ENCODE measurements at places on chromosomes 5 and 9. TPM values are rescaled to one million over a fixed set of nuclear protein-coding genes. Genes with fewer than 3 reads are reported as not detected.
A peak's percentile ranks its signal among the peaks of the same experiment; 100 is the strongest.

- H3K27ac ChIP-seq: no peak overlapping the region
- DNase-seq: no peak
- no peaks in the 10 kb centered on the region for H3K36me3 ChIP-seq
- no peak overlapping the region for H3K4me3 ChIP-seq
Measured at GRCh38 chr5:178386336-178386931, 153.8 kb upstream of the PHYKPL start.

GRCh38 chr5:157464519-157465171, 4.6 kb downstream of the NIPAL4 start:
- H3K36me3 ChIP-seq: no peaks in the 10 kb centered on the region
- no peak for DNase-seq
- H3K4me1 ChIP-seq: peaks cover 19% of the 10 kb centered on the region

GRCh38 chr5:127590156-127590722, 58.6 kb upstream of the CTXN3 start:
- DNase-seq: no peak
- H3K4me1 ChIP-seq: no peaks in the 10 kb centered on the region
- no peak overlapping the region for H3K27ac ChIP-seq
- H3K27me3 ChIP-seq: peaks cover 7% of the 10 kb centered on the region

DNA sequence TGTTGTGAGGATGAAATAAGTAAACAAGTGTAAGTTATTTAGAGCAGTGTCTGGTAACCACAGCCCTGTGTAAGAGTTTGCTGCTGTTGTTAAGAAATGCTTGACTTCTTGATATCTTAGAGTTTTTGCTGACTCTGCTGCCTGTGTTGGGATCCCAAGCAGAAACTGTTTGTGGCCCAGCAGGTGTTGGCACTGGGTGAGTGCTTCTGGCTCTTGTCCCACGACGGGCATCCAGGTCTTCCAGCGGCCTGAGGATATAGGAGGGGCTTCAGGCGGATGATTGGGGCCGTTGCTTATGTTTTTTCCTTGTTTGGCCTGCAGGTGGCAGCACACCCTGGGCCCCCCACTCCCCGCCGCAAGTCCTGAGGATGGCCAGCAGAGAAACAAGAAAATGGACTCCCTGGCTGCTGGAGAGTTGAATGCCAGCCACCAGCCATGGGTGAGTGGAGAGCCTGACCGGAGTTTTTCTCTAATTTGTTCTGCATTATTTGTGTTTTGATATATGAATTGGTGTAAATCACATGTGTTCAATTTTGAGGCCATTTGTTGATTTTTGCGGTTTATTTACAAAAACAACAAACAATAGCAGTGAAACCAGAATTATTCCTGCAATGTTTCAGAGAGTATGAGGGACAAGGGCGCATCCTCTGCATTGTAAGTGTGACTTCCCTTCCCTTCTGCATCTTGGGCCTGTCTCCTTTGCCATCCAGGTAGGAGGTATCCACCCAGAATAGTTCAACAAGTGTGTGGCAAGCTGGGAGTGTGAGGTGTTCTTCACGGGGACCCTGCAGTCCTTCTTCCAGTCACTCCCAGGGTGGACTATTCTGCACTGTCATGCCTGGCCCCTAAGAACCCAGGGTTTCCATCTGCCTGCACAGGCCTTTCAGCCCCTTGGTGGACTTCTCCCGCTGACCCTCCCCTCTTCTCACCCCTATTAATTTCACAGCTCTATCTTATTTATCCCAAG, 50.3 kb downstream of the SLC22A5 start:
- H3K4me1 ChIP-seq: peaks cover 85% of the 10 kb centered on the region
- peak; percentile 55 for DNase-seq
- peaks cover 16% of the 10 kb centered on the region for H3K36me3 ChIP-seq
- peak overlapping the region; percentile 92 for H3K27ac ChIP-seq
- peak overlapping the region; percentile 62 for H3K4me3 ChIP-seq

CCIN gene
- 1.4 TPM for total RNA-seq

FCN2 gene
- total RNA-seq: not detected

IGIP gene
- total RNA-seq: 2.3 TPM

All from CD4-positive, CD25-positive, alpha-beta regulatory T cell (primary cell).